ENCODE measurements at places on chromosomes 3 and 15.
A peak's percentile ranks its signal among the peaks of the same experiment; 100 is the strongest.

DNA sequence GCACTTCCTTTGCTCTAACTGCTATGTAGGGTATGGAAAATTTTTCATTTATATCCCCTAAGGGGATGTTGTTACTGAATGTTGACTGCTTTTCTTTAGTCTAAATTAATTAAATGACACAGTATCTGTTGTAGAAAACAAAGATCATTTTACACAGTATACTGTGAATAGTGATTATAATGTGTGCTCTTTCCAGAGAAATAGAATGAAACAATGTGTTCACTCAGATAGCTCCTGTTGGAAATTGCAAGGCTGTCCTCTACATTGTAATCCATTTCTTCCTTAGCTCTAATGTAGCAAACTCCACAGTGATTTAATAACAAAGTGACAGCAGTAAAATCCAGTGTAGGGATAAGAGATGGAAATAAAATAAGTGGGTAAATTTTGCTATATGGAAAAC, 159.0 kb upstream of the VEPH1 start:
- no peak for DNase-seq

- no peak for DNase-seq
These were observed 644.1 kb downstream of the RBMS3 start for GRCh38 chr3:29924783-29925561.

DNA sequence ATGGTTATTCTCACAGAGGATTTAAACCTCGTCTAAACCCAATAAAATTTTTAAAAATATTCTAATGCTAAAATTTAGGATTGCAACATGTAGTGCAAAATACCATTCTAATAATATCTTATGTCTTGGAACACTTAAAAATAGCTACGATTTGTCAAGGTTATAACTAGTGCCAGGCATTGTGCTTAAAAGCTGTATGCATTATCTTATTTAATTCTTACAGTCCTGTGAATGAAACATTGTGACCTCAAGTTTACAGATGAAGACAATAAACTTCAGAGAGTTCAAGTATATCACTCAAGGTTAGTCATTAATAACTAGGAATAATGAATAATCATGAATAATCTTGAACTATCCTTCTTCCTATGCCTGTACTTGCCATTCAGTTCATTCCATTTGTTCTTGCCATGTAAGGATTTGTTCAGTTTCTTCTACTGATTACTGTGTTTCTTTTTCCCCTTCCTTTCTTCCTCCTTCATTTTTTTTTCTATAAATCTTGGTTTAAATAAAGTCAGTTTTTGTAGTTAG, 897.6 kb upstream of the NR2F2 start:
- no peak for DNase-seq

- no peak for DNase-seq
These were observed 486.7 kb downstream of the DIPK2A start for GRCh38 chr3:144458283-144458682.

DNA sequence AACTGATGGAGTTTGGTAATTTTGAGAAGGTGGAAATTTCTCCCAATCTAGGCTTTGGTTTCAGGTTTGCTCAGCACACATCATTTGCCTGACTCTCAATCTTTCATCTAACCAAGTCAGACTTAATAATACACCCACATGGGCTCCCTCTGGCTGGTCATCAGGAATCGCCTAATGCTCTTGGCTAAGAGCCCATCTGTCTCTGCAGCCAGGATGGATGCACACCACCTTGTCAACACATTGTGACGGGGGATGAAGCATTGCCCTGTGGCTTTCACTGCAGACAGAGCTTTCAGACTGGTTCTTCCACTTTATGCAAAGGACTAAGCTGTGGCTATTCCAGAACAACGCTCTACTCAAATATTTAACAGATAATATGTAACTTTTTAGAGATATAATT, 3.0 kb upstream of the HDGFL3 start:
- DNase-seq = no peak

DNA sequence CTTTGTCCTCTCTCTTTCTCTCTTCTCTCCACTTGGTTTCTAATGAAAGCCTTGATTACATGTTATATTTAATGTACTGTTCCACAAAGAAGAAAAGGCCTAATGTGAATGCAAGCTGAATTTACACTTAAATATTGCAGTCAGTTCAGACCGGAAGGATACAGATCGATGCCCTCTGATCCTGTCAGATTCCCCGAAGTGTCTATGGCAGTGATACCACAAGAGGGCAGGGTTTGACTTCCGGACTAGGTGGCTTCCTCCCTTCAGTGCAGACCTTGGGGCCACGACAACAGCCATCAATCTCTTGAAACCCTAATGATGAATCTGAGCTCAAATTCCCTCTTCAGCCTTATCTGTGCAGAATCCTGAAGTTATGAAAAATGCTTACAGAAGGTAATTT, 29.5 kb downstream of the AGTR1 start:
- no peak for DNase-seq

DNA sequence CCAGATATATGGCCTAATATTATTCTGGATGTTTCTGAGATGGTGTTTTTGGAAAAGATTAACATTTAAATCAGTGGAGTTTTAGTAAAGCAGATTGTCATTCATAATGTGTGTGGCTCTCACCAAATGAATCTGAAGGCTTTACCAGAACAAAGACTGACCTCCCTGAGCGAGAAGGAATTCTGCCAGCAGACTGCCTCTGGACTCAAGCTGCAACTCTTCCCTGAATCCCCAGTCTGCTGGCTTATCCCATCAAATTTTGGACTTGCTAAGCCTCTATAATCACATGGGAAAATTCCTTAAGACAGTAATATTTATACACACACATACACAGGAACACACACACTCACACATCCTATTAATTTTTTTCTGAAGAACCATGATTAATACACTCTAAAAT, 102.3 kb downstream of the FAM174B start:
- DNase-seq = no peak

GRCh38 chr3:131733086-131733841, 230.5 kb upstream of the MRPL3 start:
- no peak for DNase-seq

- DNase-seq = no peak
These were observed 468.8 kb downstream of the CNTN4 start for GRCh38 chr3:2567451-2567850.

- DNase-seq = no peak
These were observed 268.5 kb downstream of the LRTM1 start for GRCh38 chr3:54659347-54659746.

DNA sequence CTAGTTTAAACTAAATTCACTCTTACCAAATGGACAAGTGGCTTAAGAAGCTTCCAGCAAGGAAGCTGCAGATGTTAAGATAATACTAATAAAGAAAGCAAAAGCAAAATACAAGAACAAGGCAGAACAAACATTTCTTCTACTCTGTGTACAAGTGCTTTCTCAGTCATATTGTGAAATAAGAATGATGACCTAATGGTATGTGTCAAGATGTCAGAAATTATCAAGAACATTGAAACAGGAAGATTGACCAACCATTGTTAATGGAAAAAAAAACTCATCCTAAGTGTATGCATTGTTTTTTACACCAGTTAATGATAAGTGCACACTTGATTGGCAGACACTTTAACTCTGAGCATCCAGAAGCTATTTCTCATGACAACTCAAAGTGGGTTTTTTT, 65.4 kb upstream of the P2RY1 start:
- no peak for DNase-seq

DNA sequence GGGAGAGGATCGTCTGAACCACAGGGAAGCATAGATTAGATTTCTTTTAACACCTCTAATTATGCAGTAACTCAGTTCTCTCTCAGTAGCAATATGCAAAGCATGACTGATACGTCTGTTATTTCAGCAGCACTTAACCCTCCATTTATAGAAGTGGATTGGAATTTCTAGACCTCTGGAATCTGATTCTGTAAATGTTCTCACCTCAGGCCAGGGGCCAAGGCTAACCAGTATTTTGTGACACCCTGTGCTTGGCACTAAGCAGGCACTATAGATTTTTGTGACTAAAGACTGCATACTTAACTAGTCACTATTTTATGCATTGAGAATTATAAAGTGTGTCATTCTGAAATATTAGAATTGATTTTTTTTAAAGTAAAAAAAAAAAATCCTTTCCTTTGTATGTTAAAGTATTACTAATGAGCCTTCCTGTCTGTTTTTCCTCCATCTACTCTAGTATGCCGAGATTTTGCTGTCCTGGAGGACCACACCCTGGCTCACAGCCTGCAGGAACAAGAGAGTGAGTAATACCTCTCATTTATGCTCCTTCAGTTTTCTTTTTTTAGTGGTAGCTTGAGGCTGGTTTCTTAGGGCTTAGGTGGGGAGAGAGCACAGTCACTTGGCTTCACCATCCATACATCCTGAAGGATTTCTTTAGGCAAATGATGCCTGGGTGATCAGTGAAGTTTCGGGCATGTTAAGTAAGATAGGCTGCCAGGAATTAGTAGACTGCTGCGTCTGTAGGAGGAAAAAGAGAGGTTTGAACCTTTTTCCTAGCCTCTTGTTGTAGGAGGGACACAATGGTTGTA, 26.5 kb upstream of the UTS2B start:
- DNase-seq = no peak

- no peak for DNase-seq
These were observed 22.7 kb downstream of the DGKG start for GRCh38 chr3:186339180-186339918.

DNA sequence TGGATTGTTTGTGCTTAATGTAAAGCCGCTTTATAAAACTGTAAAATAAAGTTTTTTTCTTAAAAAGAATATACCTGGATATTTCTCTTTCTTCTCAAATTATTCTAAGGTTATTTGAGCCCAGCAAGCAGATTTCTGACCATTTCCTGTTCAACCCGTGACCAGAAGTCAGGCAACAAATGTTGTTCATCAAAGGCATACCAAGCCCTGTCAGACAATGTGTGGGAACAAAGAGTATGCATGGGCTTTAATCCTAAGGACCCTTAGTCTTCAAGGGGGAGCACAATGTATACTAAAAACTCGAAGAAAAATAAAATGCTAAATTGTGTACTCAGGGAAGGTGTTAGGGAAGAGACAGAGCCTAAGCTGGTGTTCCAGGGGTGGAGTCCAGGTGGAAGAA, 26.6 kb upstream of the PAQR5 start:
- DNase-seq = no peak

DNA sequence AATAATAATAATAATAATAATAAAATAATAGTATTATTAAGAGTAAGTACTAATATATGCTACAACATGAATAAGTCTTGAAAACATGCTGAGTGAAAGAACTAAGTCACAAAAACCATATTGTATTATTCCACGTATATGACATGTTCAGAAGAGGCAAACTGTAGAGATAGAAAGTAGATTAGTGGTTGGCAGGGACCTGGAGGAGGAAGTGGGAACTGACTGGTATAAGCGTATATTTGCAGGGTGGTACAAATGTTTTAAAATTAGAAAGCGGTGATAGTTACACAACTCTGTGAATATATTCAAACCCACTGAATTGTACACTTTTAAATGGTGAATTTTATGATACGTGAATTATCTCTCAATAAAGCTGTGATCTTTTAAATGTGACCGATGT, 32.8 kb downstream of the LRRK1 start:
- DNase-seq = no peak

GRCh38 chr15:66228807-66229735, 24.5 kb downstream of the MEGF11 start:
- peak; percentile 47 for DNase-seq

DNA sequence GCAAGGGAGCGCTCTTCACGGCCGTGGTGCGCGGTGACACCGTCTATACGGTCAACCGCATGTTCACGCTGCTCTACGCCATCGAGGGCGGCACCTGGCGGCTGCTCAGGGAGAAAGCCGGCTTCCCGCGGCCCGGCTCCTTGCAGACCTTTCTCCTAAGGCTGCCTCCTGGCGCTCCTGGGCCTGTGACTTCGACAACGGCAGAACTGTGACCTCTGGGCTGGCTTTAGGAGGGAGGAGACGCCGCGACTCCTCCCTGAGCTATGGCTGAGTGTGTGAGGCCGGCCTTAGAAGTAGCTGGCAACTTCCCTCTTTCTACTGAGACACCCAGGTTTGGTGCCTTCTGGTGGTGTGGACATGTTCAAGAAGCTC, 1.4 kb downstream of the KBTBD13 start:
- DNase-seq = peak; percentile 82

- no peak for DNase-seq
These were observed 105.6 kb downstream of the NFKBIZ start for GRCh38 chr3:101954936-101955335.

All from activated effector memory CD4-positive, alpha-beta T cell treated with anti-CD3 and anti-CD28 coated beads, Interleukin-2, amount 50 U/mL, for 16 hours (primary cell).